Anterior cingulate cortex (tissue), 58 donors: ENCODE measurements at places on chromosomes 7 and 10.

DNA sequence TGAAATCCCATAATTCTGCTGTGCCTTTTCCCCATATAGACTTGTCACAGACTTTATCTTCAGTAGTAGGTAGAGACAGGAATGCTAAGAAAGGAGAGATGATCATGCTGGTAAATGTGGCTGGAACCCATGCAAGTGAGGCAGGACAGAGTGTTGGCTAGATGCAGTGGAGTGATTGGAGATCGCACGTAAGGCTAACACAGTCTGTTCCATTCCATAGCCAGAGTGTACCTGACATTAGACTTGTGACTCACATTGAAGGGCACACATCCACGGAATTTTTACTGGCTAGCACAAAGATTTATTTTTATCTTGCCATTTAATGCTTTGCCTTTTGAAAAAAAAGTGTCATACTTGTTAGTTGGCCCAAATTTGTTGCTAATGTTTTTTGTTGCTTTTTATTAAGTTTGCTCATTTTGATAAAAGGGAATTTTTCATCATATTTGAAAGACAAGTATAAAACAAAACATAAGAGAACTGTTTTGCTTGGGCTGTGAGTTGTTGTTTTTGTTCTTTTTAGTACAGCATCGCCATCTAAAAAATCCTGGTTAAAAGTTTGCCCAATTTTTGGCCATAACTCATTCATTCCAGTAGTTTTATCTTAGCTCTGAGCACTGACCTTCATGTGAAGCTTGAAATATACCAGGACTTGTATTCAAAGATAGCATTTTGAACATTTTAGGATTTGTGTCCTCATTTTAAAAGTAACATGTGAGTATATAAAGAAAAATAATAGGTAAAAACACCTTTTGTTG, 81.0 kb downstream of the CPED1 start:
- no peak for DNase-seq

DNA sequence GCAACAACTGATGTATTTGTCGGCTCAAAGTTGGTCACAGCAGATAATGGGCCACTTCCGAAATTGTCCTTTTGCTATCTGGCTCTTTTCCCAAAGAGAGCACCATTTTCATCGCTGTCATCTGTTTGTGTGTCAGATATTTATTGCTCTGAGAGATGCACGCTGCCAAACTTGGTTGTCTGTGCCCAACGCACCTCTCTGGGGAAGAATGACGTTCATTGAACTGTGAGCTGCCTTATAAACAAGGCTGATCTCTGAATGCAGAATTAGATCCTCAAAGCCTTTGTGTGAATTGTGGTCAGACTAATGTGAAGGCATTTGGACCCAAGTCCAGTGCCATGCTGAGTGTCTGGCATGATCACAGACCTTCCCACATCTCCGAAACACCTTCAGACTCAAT, 174.7 kb upstream of the LYZL1 start:
- DNase-seq: no peak

DNA sequence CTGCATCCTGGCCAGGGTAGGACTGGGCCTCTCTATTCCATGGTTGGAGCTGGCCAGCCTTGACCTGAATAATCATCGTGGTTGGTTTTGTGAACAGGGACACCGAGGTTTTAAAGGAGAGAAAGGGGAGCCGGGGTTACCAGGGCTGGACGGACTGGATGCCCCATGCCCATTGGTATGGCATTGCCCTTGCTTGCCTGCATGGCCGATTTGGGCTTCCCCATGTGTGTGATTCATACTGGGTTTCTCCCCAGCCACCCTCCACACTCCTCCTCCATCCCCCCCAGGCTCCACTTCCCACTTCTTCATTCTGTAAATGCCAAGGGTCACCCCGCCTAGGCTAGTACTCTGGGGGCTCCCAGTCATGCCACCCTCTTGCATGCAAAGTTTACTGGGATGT, 98.8 kb upstream of the MACROH2A2 start:
- DNase-seq: no peak

- DNase-seq: no peak
Measured at GRCh38 chr10:112735041-112735695, 214.9 kb upstream of the TCF7L2 start.

DNA sequence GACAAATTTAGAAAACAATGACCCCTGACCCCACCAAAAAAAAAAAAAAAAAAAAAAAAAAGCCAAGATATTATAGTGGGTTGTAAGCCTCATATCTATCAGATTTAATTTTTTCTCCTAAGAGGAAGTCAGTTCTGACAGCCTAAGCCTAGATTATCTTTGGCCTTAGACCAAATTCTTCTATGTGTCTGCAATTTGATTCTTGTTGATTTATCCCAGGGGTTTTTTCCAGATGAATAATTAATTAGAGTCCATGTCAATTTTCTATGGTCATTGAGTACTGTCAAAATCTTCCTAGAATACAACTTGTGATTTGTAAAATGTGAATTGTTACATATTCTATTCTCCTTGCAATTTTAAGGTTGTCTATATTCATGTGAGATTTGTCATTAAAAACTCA, 151.6 kb upstream of the CACNA2D1 start:
- no peak for DNase-seq

DNA sequence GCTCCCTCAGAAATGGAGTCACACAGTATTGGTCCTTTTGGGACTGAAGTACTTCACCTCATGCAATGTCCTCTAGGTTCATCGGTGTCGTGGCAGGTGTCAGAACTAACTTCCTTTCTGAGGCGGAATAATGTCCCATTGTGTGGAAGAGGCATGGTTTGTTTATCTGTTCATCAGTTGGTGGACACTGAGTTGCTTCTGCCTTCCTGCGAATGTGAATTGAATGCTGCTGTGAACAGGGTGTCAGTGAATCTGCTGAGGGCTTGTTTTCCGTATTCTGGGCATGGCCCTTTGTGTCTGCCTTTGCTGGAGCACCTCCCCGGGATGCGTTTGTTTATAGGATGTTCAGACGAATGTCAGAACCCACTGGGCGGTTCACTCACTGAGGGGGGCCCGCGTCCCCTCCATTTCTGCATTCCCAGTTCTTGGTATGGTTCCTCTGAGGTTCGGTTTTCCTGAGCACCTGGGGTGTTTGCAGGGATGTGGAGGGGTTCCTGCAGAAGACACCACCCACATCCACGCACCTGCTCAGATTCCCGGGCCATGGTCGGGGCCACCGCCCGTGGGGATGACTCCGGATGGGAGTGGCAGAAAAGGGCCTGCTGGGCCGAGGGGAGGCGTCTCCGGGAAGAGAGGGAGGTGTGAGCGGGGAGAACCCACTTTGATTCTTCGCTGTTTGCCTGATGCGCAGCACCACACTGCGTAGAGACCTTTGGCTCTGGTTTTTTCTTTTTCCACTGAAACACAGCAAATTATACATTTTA, 33.1 kb downstream of the CHST12 start:
- DNase-seq: no peak

DNA sequence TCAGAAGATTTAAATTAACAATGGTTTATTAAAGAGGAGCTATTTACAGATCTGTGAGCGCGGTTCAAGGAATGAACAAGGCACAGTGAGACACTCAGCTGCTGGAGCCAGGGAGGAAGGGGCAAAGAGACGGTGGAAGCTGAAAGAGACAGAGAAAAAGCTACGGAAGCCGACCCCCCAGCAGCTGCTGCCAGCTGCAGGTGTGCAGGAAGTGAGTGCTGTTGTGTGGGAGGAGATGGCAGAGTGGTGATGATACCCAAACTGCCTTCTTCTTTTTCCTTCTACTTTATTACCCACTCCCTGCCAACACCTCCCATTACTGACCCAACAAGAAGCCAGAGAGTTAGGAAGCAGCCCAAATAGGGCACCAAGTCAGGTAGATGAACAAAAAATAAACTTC, 41.9 kb upstream of the MBL2 start:
- DNase-seq: no peak

GRCh38 chr7:117308891-117309290, 14.0 kb downstream of the WNT2 start:
- DNase-seq: no peak

DNA sequence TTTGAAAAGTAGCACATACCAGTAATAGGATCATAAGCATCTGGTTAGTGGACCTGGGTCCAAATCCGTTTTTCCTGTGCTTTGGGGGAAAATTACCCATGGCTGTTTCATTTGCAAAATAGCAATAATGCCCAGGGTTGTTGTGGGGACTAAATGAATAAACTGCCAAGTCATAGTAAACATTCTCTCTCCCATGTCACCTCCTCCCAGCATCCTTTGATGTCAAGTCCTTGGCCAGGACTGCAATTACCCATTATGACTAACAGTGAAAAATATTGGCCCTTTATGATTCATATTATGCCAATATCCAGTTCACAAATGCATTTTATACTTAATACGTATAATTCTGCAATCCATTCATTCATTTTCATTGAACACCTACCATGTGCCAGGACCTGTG, 23.0 kb downstream of the TOMM7 start:
- DNase-seq: no peak

DNA sequence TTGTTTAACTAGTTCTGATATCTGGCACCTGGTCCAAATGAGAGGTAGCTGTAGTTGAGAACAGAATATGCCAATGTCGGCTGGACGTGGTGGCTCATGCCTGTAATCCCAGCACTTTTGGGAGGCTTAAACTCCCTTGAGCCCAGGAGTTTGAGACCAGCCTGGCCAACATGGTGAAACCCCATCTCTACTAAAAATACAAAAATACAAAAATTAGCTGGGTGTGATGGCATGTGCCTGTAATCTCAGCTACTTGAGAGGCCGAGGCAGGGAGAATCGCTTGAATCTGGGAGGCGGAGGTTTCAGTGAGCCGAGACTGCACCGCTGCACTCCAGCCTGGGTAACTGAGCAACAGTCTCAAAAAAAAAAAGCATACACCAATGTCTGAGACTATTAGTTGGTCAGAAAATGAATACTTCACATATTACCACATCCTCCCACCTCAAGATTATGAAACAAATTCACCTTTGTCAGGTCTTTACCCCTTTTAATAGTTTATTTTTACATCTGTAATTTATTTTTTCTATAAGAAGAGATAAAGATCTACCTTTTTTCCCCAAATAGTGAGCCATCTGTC, 38.8 kb downstream of the EPC1 start:
- DNase-seq: no peak

DNA sequence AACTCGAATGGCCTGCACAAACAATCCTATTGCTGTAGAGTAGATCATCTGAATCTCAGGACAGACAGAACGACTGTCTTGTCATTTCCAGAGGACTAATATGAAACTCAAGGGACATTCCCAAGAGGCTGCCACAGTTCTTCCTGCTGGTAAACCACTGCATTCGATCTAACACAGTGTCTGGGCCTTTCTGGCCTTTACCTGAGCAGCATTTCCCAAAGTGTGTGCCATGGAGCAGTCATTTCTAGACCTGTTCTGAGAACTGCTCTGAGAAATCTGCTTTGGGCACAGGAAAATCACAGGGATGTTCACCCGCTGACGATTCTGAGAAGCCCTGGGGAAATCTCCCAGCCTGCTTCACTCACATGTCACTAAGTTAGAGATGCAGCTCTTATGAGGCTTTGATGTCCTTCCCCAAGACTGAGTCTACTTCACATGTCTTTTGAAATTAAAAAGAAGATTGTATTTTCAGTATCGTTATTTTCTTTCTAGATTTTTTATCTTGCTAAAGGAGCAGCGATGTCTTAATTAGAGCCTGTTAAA, 18.4 kb downstream of the GPNMB start:
- DNase-seq: no peak

DNA sequence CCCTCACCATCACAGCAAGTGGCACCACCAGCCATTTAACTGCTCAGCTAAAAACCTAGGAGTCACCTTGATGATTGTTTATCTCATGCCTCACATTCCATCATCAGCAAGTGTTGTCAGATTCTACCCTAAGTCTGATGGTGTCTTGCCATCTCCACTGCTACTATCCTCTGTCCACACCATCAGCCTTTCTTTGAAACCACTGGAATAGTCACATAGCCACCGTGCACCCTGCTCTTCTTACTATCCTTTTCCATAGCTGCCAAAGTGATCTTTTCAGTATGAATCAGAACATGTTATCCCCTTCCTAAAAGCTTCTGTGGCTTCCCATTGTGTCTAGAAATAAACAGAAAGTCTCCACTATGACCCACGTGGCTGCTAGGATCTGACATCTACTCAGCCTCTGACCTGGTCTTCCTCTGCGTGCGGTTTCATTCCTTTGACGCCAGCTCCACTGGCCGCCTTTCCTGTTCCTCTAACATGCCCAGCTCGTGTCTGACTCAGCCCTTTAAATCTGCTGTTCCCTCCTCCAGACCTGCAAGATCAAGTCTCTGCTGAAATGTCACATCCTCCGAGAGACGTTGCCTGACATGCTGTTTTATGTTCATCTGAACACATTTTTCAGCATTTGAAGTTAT, 16.5 kb upstream of the CHN2 start:
- peak; percentile 18 for DNase-seq
